ENCODE measurements at places on chromosomes 7 and 10.

DNA sequence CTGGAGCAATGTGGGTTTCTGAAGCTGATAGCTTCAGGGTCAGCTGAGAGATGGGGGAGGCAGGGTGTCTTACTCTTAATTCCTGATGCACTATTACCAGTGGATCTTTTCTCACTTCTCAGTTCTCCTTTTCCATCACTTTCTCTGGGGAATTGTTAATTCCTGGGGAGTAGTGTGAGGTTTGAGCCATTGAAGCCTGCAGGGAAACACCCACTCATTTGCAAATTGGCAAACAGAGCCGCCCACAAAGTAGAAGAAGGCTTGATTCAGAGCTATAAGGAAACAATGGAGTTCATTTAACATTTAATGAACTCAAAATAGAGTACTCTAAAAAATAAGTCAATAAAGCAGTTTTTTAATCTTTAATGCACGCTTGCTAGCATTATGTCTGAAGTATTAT lies 4.3 kb upstream of the TECTB start:
- H3K36me3 ChIP-seq = no peaks in the 10 kb centered on the region
- H3K4me1 ChIP-seq = peaks cover 3% of the 10 kb centered on the region
- DNase-seq = no peak
- no peak overlapping the region for H3K27ac ChIP-seq
- no peak overlapping the region for H3K4me3 ChIP-seq
- H3K27me3 ChIP-seq = no peaks in the 10 kb centered on the region

DNA sequence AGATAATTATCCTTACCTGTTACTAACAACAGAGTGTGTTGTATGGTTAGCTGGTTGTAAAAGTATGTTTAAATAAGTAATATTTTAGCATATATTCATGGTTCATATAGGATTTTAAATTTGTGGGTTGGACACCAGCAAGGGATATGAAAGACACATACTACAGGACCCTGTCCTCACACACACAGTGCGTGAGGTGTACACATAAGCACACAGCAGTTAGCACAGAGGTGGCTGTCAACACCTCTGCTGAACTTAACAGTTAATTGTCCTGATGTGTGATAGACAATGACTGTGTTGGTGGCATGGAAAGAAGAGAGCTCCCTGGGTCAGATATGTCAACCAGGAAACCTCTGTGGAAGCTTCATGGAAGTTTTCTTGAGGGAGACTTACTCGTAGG lies 23.3 kb upstream of the NUP42 start:
- DNase-seq = no peak
- no peaks in the 10 kb centered on the region for H3K36me3 ChIP-seq
- no peak overlapping the region for H3K27ac ChIP-seq
- no peaks in the 10 kb centered on the region for H3K4me1 ChIP-seq

GRCh38 chr7:102451371-102452054 lies 13.2 kb downstream of the ALKBH4 start:
- H3K36me3 ChIP-seq = no peaks in the 10 kb centered on the region
- no peak overlapping the region for H3K27ac ChIP-seq
- no peaks in the 10 kb centered on the region for H3K27me3 ChIP-seq
- H3K4me3 ChIP-seq = no peak overlapping the region

DNA sequence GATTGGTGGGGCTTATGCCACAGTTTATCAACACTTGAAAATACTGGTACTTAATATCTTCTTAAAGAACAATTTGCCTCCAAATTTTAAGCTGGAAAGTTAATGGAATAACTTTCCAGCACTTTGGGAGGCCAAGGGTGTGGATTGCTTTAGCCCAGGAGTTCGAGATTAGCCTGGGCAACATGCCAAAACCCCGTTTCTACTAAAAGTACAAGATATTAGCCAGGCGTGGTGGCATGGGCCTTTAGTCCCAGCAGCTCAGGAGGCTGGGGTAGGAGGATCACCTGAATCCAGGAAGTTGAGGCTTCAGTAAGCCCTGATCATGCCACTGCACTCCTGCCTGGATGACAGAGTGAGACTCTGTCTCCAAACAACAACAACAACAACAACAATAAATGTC lies 56.0 kb downstream of the PRF1 start:
- DNase-seq = no peak
- H3K27ac ChIP-seq = no peak overlapping the region
- no peak overlapping the region for H3K4me3 ChIP-seq
- no peaks in the 10 kb centered on the region for H3K27me3 ChIP-seq

DNA sequence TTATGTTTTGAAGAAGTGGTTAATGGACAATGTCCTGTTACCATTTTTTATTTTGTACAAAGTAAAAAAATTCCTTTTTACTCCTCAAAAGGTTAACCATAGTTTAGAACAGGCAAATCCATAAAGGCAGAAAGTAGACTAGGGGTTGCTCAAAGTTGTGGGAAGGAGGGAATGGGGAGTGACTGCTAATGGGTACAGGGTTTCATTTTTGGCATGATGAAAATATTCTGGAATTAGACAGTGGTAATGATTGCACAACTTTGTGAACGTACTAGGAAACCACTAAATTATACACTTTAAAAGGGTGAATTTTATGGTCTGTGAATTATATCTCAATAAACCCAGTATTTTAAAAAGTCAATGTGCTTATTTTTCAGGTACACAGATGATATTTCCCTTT lies 35.4 kb upstream of the CDK14 start:
- no peak overlapping the region for H3K4me3 ChIP-seq
- no peaks in the 10 kb centered on the region for H3K27me3 ChIP-seq
- no peak overlapping the region for H3K27ac ChIP-seq
- no peaks in the 10 kb centered on the region for H3K4me1 ChIP-seq
- DNase-seq = no peak

GRCh38 chr7:18357691-18358090 lies 137.9 kb upstream of the HDAC9 start:
- no peaks in the 10 kb centered on the region for H3K4me1 ChIP-seq
- no peak overlapping the region for H3K4me3 ChIP-seq
- no peaks in the 10 kb centered on the region for H3K27me3 ChIP-seq

DNA sequence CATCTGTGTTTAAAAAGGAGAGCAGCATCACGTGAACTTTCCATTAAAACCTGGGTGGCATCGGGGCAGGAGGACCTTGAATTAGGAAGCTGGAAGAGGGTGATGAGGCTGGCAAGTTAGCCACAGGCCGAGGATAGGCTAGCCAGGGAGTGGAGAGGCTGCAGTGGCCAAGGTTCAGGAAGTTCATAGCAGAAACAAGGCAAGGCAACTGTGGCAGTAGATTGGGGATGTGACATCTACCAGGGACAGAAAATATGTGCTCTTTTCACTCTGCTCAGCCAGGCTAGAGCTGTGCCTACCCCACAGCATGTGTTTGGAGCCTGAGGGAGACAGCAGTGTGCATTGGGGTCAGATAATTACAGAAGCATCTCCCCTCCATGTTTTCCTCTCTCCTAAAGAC lies 2.2 kb upstream of the INPP5F start:
- peaks cover 18% of the 10 kb centered on the region for H3K4me1 ChIP-seq
- H3K36me3 ChIP-seq = no peaks in the 10 kb centered on the region
- no peak overlapping the region for H3K27ac ChIP-seq
- no peaks in the 10 kb centered on the region for H3K27me3 ChIP-seq
- no peak for DNase-seq
